ENCODE measurements at places on chromosomes 12 and 14.

DNA sequence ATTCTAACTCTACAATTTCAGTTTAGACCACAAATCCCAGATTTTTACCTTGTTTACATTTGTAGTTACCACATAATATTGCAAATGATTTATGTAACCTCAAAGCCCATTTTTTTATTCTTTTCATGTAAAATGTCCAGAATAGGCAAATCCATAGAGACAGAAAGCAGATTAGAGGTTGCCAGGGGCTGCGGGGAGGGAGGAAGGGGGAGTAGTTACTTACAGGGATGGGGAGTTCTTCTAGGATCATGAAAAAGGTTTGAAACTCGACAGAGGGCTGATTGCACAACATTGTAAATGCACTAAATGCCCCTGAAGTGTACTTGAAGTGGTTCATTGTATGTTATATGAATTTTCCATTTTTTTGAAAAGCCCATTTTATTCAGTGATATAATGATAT lies 66.5 kb downstream of the PPP2R5C start:
- no peak for DNase-seq

- DNase-seq = no peak
Measured at GRCh38 chr12:52528641-52529143, 8.5 kb upstream of the KRT5 start.

- DNase-seq = no peak
Measured at GRCh38 chr14:56092763-56093162, 25.4 kb upstream of the PELI2 start.

- no peak for DNase-seq
Measured at GRCh38 chr14:91873471-91874415, 6.4 kb upstream of the TC2N start.

- no peak for DNase-seq
Measured at GRCh38 chr12:108145011-108145410, 15.9 kb downstream of the WSCD2 start.

- no peak for DNase-seq
Measured at GRCh38 chr14:68368850-68369249, 424.0 kb downstream of the ZFP36L1 start.

DNA sequence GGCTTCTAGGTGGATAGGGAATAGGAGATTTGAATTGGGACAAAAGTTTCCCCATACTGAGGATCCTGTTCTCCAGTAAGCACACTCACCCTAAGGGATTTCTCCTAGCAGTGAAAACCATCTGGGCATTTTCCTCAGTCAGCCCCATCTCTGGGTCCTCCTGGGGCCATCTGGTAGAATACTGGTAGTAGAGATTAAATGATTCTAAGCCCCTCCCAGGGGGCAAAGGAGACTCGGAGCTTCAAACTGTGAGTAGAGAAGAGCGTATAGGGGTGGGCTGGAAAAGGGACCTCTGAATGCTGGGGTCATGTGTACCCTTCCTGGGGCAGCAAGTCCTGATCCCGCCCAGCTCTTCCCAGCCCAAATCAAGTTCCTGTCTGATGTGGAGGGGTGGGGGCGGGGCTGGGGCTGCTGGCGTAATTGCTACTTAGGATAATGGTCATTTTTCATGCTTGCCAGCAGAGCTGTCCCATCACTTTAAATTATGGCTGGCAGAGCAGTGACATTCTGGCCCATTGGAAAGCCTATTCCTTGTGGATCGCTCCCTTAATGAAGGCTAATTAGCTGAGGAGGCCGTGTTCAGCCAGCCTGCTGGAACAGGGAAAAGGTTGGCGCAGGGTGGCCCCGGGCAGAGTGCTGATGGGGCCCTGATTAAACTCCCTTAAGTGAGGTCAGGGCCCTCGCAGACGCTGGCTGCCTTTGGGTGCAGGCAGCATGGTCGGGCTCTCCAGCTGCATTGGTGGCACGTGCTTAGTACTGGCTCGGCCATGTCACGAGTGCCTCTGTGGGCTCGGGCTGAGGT lies 127.8 kb downstream of the TSPAN9 start:
- DNase-seq = no peak

- DNase-seq = no peak
Measured at GRCh38 chr14:90266441-90267154, 10.2 kb downstream of the PSMC1 start.

- no peak for DNase-seq
Measured at GRCh38 chr12:132638541-132639408, 20.2 kb downstream of the P2RX2 start.

- peak; percentile 93 for DNase-seq
Measured at GRCh38 chr12:6383572-6384498, at the start of gene LTBR. Gene LTBR, plus strand, starts transcription at chr12:6384162. Its CDS starts 197 bp downstream, at chr12:6384359.

DNA sequence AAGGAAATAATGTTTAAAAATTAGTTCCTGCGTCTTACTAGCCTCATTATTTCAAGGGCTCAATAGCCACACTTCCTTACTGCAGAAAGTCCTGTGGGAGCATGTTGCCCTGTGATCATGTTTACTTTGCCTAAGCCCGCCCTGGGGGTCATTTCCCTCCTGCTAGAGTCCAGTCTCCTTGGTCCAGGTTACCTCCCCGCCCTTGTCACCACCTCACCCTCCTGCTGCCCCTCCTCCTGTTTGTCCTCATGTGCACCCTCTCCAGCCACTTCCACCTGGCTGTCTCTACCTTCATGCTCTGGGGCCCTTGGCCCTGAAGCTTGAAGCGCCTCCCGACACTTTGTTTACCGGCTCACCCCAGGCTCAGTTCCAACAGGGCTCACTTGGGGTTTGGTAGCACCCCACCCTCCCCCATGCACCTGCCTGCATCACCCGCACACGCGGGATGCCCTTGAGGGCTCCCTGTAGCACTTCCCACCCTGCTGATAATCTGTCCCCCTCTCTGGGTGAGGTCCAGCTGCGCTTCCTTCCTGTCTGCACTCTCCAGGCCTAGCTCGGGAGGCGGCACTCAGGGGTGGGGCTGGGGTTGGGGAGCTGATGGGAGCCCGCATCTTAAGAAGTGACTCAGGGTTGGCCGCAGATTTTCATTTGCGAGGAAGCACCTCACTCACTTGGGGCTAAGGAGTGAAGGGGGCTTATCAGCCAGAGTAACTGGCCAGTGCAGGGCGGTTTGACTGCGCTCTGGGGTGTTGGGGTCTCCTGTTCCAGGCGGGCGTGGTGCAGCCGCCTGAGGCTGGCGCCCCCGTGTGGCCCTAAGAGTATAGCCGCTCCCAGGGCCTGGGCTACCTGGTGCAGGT lies 40.1 kb downstream of the SMIM41 start:
- no peak for DNase-seq

DNA sequence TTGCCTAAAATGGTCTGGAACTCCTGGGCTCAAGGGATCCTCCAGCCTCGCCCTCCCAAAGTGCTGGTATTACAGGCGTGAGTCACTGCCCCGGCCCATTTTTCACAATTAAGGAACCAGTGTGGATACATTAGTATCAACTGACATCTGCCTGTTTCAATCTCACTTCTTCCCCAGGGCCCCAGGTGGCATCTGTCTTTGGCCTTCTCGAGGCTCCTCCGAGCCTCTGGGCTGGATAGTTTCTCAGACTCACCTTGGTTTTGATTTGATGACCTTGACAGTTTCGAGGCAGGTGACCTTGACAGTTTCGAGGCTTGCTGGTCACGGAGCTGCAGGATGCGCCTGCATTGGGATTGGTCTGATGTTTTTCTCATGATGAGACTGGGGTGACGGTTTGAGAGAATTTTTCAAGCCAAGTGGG lies 41.0 kb upstream of the NCOR2 start:
- no peak for DNase-seq

GRCh38 chr14:94058674-94059138 lies 22.3 kb downstream of the DDX24 start:
- no peak for DNase-seq

DNA sequence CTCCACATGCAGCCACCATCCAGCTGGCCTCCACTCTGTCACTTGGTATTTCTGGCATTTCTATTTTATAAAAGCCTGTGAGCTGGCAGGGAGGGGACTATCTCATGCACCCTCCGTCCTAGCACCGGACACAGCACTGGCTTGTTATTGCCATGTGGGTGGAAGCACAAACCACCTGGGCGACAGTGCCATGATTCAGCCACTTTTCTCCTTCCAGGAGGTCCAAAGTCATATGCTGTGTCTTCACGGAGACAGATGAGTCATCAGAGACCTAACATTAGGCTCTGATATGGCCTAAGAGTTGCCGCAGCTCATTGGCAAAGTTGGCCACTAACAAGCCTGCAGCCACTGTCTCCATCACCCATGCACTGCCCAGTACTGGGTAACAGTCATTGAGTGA lies 1123.0 kb downstream of the VRK1 start:
- DNase-seq = no peak

GRCh38 chr12:48925304-48926011 lies at the start of gene FKBP11:
Gene FKBP11, minus strand, starts transcription at chr12:48925492. Its CDS starts 64 bp downstream, at chr12:48925428.
- DNase-seq = peak; percentile 63

GRCh38 chr12:3863756-3864155 lies 9.4 kb downstream of the PARP11 start:
- DNase-seq = no peak
